Left kidney (tissue), 8 donors: ENCODE measurements at places on chromosomes 11 and 22.

- no peak for DNase-seq
Measured at GRCh38 chr11:67032830-67033551, 10.1 kb downstream of the SYT12 start.

DNA sequence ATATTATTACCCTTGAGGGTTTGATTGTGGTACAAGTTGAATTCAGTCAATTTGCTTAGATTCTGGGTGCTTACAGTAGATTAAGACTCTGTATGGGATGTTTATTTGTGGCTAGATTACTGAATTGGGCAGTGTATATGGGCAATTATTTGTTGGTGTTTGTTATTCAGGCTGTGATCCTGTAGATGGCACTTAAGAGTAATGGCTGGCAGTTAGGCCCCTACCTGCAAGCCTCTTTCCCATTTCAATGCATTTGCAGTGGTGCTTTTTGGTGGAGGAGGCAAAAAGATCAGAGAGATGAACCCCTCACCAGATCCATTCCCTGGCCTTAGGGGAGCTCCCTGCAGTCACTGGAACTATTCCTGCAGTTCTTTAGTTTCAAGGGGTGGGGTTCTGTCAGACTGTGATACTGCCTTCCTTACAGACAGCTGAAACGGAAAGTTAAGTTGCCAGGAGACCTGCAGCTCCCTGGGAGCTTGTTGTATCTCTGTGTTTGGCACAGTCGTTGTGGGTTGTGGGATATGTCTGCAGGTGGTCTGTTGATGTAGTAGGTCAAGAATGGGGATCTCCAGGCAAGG lies 199.5 kb downstream of the AASDHPPT start:
- no peak for DNase-seq

DNA sequence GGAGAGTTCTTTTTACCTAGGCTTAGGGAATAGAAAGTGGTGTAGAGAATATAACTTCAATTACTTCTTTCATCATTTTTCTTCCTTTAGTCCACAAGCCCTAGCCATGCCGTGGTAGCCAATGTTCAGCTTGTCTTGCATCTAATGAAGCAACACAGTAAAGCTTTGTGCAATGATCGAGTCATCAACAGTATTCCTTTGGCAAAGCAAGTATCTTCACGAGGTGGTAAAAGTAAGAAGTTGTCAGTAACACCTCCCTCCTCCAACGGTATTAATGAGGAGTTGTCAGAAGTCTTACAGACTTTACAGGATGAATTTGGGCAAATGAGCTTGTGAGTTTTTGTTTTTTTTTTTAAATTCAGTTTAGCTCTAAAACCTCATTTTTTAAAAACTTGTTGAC lies 37.4 kb downstream of the CEP57 start:
- no peak for DNase-seq

- DNase-seq, result no peak
Measured at GRCh38 chr11:9660886-9661285, 3.0 kb upstream of the SWAP70 start.

GRCh38 chr22:42610186-42610585 lies 4.5 kb downstream of the POLDIP3 start:
- no peak for DNase-seq

DNA sequence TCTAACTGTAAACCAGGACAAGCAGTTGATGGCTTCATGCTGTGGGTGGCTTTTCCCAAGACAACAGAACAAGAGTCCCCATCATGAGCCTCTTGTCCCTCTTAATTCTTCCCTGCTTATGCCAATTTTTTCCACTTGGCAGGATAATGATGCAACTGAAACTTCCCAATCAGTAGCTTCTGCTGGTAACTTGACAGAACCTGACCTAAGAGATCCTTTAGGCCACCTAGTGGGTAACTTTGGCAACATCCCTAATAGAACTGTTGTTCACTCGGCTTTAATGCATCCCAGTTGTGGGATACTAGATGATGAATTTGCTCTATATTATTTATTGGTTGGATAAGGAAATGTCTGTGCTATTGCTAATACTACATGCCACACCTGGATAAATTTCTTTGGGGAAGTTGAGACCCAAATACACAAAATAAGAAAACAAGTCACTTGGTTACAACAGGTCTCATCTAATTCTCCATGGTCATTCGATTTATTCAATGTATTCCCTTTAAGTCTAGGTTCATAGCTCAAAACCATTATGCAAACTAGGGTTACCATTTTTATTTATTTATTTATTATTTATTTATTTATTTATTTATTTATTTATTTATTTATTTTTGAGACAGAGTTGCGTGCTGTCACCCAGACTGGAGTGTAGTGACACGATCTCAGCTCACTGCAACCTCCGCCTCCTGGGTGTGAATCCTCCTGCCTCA lies 41.4 kb upstream of the NFAM1 start:
- peak; percentile 53 for DNase-seq
